ENCODE measurements at places on chromosomes 5 and 9. TPM values are rescaled to one million over a fixed set of nuclear protein-coding genes. Genes with fewer than 3 reads are reported as not detected.

Gene DAP
- total RNA-seq, result 41.1 TPM

DNA sequence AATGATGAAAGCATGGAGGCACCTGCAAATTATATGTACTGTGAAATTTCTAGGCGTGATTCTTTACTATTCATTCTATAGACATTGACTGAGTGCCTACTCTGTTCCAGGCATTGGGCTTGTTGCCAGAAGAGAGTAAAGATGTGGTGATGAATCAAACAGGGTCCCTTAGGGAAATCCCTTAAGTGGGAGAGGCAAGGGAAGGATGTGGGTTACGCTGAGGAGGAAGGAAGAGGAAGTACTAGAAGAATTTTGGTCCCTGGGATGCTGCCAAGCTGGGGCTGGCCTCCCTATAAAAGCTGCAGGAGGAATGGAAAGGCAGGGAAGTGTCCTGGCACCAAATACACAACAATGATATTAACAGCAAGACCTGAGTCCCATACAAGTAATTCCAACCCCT lies 76.7 kb upstream of the SPOCK1 start:
- no peak for DNase-seq

Gene SLC34A1
- not detected for total RNA-seq

DNA sequence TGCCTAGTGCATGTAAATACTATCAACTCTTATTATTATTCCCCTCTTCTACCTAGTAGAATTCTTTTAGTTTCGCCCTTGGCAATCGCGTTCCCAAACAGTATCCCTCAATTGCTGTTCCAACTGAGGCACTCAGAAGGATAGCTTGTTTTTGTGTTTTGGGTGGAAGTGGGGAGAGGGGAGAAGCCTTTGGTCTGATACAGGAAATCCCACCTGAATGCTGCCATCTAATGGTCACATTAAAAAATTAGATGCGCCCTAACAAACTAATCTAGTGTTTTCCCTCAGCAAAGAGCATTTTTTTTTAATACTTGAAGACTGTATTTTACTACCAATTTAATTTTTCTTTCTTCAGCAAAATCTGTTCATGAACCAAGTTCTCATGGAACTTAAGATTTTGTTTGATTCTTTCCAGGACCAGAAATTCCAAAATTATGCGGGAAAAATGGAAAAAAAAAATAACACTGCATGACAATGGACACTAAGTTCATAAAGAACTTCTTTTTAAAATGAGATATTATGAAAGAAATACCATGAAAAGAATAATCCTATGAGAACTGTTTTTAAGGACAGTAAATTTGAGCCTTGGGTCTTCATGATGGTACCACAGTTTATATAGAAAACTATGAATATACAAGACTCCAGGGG lies 22.2 kb upstream of the GLDC start:
- no peak for DNase-seq

Gene CMBL
- 6.1 TPM for total RNA-seq

Gene NOXA1
- total RNA-seq, result 0.66 TPM
